ENCODE measurements at places on chromosomes 16 and 17.

- DNase-seq: no peak
Observed at GRCh38 chr16:57708168-57708567, 13.6 kb downstream of the DRC7 start.

- no peak for DNase-seq
Observed at GRCh38 chr16:57299719-57300386, 15.4 kb upstream of the PLLP start.

DNA sequence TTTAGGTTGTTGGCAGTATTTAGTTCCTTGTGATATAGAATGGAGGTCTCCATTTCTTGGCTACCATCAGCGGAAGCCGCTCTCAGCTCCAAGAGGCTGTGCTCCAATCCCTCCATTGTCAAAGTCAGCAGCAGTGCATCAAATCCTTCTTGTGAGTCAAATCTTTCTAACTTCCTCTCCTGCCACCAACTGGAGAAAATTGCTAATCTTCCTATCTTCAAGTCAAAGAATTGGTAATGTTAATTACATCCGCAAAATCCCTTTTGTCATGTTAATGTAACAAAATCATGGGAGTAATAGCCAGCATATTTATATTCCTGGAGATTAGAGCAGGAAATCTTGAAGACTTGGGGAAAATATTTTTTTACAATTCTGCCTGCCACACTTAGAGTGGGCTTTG, 436.4 kb upstream of the DYNLRB2 start:
- no peak for DNase-seq

DNA sequence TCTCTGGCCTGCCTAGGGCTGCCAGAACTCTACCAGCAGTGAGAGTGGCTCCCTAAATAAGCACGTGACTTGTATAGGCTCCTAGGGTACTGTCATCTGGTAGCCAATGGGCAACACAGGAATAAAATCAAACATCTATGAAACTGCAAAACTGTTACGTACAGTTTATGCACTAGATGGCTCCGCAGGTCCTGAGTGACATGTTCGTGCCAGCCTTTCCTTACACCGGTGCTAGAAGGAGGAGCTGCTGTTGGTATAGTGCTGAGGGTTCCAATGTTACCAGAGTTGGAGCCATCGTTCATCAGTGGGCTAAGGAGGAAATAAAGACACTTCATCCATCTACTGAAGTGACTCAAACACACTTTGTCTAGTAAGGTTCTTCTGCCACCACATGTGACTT, 63.2 kb upstream of the TRAP1 start:
- no peak for DNase-seq

DNA sequence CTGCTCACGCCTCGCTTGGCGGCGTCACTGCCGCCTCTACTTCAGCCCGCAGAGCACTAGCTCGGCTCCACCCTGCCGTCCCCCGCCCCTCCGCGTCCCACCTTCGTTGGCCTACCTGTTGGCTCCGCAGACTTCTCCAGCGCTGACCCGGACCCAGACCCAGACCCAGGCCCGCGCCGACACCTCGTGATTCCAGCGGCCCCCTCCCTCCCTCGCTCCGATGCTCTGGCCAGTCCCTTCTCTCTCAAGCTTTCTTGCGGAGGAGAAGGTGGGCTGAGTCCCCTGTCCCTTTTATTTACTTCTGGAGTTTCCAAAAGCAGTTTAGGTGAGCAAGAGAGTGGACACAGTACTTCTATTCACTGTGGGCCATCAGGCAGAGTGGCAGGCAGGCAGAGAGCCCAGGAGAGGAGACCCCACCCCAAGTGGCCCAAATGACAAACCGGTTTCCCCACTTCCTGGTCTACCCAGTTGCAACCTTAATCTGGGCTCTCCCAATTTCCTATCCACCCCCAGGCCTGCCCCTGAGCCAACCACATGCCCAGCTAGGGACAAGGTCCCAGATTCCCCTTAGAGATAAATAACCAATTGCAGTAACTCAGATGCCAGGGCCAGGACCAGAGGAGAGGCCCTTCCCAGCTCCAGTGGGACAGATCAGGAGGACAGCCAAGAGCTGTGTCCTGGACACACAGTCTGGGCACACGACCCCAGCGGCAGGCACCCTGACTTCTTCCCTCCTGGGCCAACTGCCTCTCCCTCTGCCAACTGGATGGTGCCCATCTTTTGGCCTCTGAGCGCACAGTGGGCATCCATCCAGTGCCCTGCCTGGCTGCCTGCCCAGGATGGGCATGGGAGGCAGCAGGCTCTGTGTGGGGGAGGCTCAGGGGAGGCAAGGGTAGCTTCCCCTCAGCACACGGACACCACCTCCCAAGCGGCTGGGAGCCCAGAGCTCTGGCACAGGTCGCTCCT, 1.2 kb upstream of the SRCIN1 start:
- DNase-seq: no peak

- DNase-seq: no peak
Observed at GRCh38 chr17:67390006-67390645, 13.0 kb downstream of the PITPNC1 start.

DNA sequence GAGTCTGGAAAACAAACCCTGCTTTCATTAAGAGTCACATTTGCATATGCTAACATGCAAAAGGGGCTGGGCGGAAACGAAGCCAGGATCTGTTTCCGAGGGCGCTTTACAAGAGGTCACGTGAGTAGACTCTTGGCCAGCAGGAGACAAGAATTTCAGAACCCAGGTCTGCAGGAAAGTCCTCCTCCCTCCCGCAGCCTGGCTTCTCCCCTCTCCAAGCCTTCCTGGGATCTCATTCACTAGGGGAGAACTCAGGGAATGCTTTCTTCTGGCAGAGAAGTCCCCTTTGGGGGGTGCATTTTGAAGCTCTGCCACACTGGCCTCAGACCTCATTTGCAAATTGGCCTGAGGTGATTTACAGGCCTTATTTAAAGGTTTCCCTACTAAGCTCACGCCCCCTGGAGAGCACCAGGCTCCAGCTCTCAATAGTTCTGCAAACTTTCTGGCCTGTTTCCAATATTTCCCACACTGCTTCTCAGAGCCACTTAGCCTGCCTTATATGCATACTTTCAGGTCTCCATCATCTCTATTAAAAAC, 57.2 kb upstream of the CACNG5 start:
- no peak for DNase-seq

- no peak for DNase-seq
Observed at GRCh38 chr16:66399930-66400329, 27.2 kb upstream of the BEAN1 start.

DNA sequence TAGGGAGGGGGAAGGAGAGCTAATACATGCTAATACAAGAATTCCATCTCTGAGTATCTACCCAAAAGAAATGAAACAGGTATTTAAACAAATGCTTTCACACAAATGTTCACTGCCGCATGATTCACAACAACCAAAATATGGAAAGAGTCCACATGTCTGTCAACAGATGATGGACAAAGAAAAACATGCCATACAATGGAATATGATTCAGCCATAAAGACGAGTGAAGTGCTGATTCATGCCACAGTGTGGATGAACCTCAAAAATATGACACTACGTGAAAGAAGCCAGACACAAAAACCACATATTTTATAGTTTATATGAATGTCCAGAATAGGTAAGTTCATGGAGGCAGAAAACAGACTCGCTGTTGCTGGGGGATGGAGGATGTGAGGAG, 321.4 kb downstream of the FOXL1 start:
- DNase-seq: no peak

- DNase-seq: no peak
Observed at GRCh38 chr16:50197582-50197981, 44.5 kb downstream of the TENT4B start.

DNA sequence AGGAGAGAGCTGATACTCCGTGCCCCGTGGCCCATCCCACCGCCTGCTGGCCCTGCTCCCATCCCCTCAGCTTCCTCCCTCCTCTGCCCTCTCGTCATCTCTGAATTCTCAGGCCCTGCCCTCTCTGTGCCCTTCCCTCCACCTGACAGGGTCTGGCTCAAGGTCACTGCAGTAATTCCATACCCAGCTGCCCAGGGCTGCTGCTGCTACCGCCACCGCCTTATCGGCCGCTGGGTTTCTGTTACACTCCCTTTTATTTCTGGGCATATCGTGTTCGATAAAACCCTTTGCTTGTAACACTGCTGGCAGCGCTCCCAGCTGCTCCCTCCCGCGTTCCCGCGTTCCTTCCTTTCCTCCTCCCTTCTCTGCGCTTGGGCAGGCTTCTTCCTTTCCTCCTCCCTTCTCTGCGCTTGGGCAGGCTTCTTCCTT, 1.2 kb downstream of the EPN3 start:
- DNase-seq: no peak

DNA sequence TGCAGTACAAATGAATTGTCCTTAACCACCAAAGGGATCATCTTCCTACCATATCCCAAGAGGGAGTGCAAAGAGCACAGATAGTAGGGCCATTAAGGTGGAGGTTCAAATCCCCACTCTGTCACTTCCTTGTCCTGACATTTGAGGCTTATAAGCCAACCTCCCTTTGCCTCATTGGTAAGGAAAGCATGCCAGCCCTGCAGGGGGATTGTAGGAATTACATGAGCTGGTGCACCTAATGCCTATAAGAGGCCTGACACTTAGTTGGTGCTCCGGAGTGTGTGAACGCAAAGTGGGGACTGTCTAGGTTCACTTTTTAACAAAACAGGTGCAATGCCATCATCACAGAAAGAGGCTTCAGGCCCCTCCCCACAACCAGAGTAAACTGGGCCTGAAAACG, 374.4 kb downstream of the SNX29 start:
- DNase-seq: no peak

GRCh38 chr17:73646409-73647300, 2.4 kb upstream of the SDK2 start:
- no peak for DNase-seq

DNA sequence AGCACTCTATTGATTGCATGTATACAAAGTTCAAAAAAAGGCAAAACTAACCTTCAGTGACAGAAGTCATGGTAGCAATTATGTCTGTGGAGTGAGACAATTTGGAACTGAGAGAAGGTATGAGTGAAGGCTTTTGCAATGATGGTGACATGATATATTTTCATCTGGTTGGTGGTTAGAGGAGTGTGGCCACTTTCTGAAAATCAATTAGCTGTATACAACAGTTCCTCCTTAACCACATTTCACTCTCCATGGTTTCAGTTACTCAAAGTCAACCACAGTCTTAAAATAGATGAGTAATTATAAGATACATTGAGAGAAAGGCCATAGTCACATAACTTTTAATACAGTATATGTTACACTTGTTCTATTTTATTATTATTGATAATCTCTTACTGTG, 26.2 kb downstream of the ADAMTS18 start:
- no peak for DNase-seq

DNA sequence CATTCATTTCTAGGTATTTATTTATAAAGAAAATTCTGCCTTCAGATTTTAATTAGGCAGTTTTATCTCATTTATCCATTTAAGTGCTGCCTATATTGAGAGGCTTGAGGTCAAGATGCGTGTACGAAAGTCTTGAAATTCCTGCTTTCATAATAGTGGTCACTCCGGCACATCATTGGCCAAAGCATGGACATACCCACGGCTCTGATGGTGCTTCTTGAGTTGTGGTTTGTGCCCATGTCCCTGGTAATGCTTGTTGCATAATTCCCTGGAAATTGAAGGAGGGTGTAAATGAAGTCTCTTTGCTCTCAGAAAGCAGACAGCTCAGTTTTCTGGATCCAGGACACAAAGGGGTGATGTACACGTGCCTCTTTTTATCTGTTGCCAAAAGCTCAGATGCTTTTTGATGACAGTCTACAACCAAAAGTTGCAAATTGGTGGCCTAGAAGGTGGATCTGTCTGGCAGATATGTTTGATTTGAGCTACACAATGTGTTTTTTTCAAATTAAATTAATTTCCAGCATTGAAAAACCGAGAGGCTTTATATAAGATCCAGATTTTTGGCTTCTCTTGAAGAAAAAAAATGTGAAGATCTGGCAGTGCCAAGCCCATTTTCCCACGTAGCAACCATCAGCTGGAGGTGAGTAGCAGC, 94.4 kb downstream of the SHISA9 start:
- no peak for DNase-seq

DNA sequence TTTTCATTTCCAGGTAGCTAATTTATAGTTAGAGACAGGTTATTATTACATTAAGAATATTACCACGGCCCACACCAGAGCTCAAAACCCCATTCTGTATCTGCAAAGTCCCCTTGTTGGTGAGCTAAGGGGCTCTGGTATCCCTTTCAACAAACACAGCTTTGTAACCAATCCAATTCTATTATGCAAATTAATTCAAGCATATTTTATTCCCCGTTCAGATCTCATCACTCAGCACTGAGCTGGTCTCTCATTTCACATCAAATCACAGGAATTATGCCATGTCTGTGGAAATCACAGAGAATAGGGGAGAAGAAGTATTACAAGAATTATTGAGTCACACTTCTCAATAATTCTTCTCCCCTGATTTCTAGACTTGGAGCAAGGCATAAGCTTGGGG, 111.7 kb downstream of the CDH11 start:
- no peak for DNase-seq

GRCh38 chr16:57993438-57993837, 7.0 kb downstream of the ZNF319 start:
- DNase-seq: no peak

DNA sequence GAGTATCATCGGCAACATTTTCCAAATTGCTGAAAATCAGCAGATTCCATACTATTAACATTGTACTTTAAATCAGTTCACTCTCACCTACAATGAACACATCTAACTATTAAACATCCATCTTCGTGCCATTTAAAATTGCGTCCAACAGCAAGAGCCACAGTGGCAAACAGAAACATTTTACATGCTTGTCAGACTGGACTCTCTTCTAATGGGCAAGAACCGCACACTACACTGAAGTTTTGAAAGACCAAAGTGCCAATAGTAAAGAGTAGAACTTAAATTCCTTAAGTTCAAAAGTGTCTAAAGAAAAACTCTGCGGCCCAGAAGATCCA, 652 bp downstream of the RPS15A start:
- no peak for DNase-seq

- no peak for DNase-seq
Observed at GRCh38 chr17:7858522-7858810, 663 bp downstream of the CYB5D1 start.

DNA sequence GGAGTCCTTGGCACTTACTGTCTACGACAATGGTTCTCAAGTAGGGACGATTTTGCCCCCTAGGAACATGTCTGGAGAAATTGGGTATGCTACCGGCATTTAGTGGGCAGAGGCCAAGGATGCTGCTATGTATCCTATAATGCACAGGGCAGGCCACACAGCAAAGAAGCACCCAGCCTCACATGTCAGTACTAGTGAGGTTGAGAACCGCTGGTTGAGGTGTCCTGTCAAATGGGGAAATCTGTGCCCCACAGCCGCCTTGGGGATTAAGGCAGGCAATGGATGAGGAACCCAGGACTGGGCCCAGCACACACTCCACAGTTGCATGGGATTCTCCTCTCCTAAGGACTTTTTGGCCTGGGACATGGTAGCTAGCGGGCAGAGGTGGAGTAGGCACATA, 86.7 kb upstream of the TOB1 start:
- DNase-seq: no peak

- no peak for DNase-seq
Observed at GRCh38 chr16:15592324-15592723, 50.6 kb downstream of the MARF1 start.

DNA sequence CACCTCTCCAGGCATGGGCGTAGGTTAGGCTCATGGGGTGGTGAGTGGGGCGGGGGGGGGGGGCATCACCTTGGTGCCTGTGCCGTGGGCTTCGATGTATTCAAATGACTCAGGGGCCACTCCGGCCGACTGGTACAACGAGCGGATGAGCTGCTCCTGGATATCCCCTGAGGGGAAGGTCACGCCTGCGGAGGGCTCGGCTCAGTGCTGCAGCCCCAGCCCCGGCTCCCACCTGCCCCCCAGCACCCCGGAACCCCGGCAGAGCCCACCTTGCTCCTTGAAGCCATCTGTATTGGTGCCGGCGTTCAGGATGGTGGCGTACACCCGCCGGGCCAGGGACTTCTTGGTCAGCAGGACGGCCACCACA, 5.4 kb downstream of the FASN start:
- DNase-seq: no peak

- DNase-seq: no peak
Observed at GRCh38 chr16:86870380-86870779, 292.0 kb downstream of the FOXL1 start.
